Occipital lobe (tissue), 3 donors: ENCODE measurements at places on chromosomes 6 and 20.

- no peak for DNase-seq
These were observed 2.2 kb downstream of the SLC13A3 start for GRCh38 chr20:46648903-46649649.

GRCh38 chr6:15911753-15912504 is 217.0 kb upstream of the MYLIP start:
- DNase-seq: no peak

DNA sequence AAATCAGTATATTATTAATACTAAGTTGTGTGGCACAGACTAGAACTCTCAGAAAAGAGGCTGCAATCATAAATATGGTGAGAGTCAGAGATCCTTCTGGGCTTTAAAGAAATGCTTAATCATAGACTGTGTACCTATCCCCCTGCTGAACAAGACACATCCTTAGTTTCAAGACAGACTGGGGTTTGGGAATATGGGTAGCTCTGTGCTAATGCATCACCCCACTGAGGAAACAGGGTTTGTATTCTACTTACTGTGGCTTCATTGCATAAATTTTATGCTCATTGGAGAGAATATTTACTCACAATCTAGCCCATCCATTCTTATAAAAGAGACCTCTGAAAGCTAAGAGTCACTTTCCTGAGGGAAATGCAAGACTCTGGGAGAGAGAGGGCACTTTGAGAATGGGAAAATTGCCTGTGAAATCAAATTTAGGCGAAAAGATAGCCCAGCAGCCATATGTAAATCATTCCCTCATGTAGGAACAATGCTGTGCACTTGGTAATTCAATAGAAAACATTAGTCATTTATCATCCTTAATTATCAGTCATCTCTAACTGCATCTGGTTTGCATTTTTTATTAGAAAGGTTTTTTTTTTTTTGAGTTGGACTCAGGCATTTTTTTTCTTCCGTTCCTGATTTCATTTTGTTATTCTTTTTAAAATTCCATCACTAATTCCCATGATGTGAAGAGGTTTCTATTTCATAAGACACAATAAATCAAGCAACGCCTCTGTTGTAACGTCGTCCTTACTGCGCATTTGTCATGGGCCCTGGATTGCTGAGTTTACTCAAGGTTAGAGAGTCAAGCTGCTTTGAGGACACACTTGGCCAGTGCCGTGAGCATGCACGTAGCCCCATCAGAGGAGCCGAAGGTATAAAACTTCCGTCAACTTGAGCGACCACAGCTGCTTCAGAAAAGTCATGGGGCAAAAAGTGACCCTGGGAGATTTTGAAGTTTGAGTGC is 91.8 kb downstream of the TRMT11 start:
- no peak for DNase-seq

GRCh38 chr20:57912227-57912582 is 202.4 kb upstream of the PMEPA1 start:
- DNase-seq: no peak

DNA sequence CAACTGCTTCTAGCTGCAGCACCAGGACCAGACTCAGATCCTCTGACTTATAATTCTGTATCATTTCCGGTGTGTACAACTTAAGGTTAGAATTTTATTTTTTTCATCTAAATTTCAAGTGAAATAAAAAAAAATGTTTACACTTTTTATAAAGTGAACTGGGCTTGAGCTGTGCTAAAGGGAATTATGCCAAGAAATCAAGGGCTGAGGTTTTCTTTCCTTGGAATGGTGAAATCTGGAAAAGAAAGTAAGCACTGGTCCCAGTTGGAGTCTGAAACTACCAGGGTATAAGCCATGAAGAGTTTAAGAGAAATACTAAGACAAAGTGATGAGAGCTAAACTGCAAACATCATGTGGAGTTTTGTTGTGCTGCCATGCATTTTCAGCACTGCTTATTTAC is 21.7 kb upstream of the FYN start:
- DNase-seq: no peak

DNA sequence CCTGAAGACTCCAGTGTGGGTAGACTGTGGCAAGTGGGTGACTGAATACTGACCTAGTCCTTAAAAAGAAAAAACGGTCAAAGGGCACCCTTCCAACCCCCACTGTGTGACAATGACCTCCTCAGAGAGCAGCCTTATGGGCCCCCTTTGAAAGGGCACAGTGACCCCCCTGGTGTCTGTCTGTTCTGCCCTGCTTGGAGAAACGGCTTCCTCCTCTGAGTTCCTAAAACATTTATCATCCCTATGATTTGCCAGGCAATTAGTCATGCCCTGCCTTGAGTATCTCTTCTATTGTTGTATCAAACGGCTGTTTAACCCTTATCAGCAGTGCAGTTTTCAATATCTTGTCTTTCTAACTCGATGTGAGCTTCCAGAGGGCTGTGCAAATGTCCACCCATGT is 21.0 kb upstream of the STX16 start:
- DNase-seq: no peak

DNA sequence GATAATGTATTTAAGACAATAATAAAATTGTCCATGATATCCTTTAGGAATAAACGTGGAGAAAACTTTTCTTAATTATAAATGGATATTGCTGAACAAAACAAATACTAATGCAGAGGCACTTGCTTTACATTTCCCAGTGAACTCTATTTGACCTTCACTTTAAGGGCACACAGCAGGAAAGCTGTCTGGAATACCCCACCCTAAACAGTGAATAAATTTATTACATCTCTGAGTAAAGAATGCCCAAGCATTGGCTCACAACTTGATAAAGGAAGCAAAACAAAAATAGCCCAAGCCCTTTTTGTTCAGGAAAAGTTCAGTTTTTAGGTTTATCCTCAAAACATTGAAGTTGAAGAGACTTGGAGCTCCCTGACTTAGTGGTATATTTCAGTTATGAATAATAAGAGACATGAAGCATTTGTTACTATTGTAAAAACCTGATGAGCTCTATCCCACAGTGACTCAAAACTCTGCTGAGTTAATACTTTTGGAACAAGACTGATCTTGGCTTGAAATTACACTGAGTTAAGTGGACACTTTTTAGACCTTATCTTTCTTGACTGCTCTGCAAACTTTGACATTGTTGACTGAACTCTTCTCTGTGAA is 353.9 kb downstream of the BCKDHB start:
- no peak for DNase-seq

GRCh38 chr6:22647719-22648118 is 78.4 kb downstream of the HDGFL1 start:
- no peak for DNase-seq

DNA sequence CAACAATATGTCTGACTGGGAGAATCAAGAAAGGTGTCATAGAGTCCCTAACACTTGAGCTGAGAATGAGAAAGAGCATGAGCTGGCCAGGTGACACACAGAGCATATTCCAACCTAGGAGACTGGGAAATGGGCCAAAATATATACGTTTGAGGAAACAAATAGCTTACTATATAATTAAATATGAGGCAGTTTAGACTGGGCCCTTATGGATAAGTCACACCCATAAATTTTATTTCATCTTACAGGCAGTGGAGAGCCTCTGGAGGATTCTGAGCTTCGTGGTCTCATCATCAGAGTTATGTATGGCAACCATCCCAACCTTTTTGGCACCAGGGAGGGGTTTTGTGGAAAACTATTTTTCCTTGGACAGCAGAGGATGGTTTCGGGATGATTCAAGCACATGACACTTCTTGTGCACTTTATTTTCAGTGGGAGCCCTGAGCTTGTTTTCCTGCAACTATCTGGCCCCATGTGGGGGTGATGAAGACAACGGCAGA is 12.9 kb upstream of the NQO2 start:
- DNase-seq: no peak

DNA sequence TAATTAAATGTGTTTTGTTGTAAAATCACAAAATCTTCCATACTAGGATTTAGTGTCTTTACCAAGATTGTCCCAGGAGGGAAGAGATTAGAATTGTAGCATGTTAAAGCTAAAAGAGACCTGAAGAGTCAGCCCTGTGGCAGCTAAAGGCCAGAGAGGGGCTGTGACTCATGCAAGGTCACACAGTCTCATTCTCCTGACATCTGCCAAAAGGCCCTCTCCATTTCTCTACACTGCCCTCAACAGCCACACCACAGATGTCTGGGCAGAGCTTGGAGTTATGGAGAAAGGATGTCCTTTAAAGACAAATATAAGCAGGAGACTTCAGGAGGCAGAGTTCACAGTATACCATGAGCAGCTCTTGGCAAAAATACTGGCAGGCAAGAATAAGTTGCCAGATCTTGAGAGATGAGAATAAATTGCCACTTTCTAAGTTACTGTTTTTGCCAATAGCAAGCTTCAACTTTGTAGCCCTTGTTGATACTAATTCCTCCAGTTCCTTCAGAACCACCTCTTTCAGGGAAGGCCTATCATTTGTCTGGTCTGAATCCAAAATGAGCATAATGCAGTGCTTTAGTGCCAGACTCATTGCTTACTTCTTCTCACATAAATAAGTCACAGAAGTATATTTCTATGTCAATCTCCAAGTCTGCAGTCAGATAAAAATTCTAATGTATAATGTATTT is 41.7 kb downstream of the AKIRIN2 start:
- DNase-seq: no peak

DNA sequence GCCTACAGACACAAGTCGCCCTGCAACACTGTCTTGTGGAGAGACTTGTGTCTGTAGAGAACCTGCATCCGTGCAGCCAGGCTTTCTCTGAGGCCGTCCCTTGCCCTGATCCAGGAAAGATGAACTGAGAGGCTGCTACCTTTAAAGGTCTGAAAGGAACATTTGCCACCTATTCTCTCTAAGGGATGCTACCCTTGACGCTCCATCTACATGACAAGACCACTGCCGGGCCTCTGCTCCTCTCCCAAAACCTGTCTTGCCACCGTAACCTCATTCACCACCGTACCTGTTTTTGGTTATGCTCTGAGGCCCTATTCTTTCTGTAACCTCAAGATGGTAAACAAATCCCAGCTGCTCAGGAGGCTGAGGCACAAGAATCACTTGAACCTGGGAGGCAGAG is 73.9 kb downstream of the FOXF2 start:
- no peak for DNase-seq

DNA sequence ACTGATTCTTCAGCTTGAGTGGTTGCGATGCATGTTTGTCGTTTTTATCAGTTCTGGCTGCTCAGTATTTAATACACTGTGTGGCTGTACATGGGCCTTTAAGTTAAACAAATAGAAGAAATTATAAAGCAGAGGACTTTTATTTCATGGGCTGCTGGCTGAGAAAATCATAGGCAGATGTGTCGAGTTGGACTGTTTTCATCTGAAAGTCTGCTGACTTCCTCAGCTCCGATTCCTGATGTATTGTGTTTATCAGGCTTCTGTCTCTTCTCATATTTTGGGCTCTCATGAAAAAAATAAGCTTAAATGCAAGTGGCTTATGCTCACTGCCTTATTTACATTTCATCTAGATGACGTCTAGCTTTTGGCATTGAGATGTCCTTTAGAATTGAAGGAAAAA is 129.5 kb upstream of the GGTLC1 start:
- DNase-seq: no peak

DNA sequence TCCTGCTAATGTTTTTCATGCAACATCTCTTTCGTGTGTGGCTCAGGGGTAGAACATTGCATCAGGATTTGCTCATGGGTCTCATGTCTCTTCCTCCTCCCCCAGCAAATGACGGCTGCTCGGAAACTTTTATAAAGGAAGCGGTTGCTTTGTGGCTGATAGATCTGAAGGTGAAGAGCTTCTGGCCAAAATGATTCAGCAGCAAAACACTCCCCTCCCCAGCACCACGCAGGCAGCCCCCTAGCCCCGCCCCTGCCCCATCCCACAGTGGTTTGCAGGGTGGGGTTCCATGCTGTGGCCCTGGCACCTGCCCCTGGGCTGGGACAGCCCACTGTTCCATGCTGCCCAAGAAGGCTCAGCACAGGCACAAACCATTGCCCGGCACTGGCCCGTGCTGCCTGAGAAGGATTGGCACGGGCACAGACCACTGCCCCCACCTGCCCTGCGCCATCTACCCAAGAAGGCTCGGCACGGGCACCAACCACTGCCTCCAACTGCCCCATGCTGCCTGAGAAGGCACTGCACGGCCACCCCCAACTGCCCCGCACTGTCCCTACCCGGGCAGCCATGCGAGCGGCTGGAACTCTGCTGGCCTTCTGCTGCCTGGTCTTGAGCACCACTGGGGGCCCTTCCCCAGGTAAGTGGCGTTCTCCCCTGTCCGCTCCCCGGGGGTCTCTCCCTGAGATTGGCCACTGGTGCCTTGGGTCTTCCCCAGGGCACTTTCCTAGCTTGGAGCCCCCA is at the start of gene CST7:
TSS of gene CST7 (plus strand) at position 331 of the 741 bp plus-strand sequence. CDS start at position 568, 237 bp downstream.
- DNase-seq: no peak

- DNase-seq: no peak
These were observed 112.4 kb downstream of the TIAM2 start for GRCh38 chr6:155107432-155108069.

DNA sequence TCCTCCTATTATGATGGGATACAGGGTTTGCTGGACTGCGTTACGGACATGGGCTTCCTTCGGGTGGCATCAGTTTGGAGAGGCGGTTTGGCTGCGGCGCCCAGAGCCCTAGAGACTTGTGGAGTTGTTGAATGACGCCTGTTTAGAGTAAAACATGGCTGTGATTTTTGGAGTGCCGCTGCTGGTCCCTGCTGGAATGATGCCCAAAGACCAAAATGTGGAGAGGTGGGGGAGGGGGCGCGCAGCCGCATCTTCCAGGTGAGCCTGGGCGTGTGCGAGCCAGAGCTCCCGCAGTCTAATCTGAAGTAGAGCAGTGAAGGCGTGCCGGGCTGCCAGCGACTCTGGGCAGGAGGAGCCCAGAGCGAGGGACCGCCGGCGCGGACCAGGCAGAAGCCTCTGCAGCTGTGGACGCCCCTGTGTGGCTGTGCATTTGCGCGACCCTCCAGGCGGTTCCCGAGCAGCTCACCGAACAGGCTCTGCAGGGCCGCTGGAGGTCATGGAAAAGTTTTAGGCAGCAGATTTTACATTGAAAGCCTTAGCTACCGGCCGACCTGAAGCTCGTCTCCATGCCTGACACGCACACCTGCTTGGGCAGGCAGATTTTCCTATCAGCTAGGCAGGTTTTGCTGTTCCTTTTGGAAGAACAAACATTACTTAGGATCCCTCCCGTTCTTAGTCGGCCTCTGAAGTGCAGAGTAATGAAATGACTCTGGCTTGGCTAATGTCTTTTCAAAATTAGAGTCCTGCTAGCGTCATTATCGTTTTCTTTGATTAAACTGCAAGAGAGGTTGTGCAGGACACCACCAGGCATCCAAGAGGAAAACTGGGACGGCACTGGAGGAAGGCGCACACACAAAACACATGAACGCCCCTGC is 298.2 kb downstream of the PHACTR1 start:
- no peak for DNase-seq

- DNase-seq: no peak
These were observed 211.6 kb upstream of the MARCKS start for GRCh38 chr6:113645576-113645970.

DNA sequence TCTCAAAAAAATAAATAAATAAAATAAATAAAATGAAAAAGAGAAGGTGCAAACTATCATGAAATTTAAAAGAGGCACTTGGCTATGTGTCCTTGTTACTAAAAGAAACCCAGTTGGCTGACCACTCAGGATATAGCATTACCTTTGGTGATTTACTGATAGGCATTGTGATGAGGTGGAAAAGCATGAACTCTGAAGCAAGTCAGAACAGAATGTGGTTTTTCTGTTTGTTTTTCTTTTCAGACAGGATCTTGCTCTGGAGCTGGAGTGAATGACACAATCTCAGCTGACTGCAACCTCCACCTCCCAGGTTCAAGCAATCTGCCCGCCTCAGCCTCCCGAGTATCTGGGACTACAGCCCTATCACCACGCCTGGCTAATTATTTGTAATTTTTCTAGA is 31.9 kb downstream of the ZNF184 start:
- no peak for DNase-seq
